ENCODE measurements at places on chromosomes 13 and 19.

GRCh38 chr13:41136396-41137031 lies 3.9 kb upstream of the KBTBD6 start:
- DNase-seq = no peak

DNA sequence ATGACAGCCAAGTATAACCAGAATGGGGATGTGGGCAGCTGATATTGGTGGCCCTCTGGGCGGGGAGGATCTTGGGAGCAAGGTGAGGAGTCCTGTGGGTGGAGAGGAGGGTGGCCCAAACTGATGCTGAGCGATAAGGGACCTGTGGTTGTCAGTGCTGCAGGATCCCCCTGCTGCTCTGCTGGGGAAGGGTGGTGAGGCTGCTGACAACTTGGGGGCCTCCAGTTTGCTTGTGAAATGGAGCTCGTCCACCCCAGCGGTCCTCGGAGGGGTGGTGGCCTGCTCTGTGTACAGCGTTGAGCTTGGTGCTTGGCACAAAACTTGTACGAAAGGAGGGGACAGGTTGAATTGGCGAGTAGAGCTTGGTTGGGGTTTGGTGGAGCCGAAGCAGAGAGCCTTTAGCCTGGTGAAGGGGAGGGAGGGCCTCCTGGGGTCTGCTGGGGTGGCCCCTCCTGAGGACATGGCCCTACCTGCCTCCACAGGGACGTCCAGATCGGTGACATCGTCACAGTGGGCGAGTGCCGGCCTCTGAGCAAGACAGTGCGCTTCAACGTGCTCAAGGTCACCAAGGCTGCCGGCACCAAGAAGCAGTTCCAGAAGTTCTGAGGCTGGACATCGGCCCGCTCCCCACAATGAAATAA lies 2.9 kb downstream of the RPS11 start:
- peak; percentile 30 for DNase-seq

DNA sequence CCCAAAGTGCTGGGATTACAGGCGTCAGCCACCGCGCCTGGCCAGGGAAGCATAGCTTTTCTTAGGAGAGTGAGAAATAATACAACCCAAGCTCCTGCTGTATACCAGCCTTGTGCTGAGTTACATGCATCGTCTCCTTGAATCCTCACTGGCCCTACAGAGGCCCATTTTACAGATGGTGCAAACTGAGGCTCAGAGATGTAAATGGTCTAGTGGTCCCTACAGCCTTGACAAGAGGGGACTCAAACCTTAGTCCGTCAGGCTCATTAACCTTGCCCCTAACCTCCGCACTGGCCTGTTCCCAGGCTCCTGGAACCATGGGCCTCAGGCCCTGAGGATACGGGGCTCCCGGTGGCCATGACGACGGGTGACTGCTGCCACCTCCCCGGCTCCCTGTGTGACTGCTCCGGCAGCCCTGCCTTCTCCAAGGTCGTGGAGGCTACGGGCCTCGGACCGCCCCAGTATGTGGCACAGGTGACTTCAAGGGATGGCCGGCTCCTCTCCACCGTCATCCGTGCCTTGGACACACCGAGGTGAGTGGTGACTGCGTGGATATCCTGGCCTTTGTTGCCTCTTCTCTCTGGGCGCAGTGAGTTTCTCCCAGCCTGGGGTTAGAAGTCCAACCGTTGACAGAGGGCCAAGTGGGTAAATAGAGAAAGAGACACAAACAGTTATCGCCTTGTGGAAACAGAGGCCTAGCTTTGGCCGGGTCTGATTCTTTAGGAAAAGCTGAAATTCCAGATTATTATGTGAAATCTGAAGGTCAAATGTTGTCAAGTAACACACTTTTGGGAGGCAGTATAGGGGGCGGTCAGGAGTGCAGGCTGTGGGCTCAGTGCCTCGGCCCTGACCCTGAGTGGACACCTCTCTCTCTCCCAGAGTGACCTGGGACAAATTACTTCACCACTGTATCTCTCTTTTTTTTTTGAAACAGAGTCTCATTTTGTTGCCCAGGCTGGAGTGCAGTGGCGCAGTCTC lies 8.7 kb downstream of the MARCHF2 start:
- no peak for DNase-seq

DNA sequence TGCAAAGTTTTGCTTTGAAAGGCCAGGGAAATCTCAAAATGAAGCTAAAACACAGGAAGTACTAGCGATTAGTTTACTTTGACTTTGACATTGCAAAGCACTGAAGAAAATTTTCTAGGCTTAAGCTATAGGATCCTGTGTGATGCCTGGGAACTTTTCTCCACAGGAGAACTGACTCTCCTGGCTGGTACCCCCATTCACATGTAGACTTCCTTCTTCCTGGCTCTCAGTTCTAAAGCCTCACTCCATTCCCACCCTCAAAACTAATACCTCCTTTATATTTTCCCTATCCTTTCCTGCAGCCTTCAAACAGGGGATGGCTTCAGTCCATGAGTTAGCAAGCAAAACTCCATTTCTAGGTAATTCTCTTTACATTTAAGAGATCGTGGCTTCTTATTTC lies 189.5 kb downstream of the SLITRK1 start:
- DNase-seq = no peak

- no peak for DNase-seq
These were observed 26.5 kb downstream of the GPR18 start for GRCh38 chr13:99231721-99232120.

DNA sequence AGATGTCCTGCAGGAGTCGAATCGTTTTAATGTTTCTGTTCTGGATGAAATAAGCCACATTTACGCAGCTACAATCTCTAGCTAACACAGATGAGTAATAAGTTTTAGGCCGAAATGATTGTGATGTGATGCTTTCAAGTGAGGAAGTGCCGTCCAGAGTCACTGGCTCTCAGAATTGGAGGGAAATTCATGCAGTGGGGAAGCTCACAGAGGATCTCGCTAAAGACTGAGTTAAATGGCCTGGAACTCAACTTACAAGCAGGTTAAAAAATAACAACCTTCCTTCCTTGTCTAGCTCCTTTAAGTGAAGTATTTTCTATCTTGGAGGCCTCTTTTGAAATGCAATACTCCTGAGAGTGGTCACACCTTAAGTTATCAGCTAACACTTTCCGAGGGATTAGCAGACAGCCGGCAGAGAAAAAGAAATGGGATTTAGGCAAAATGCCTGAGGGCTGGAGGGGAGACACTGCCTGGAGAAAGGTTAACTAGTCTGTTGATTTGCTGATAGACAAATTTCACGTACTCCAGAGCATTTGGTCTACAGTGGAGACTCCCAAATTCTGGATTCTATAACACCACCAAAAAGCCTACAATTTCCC lies 74.2 kb downstream of the IRS2 start:
- no peak for DNase-seq

- no peak for DNase-seq
These were observed 25.0 kb downstream of the ATP8B3 start for GRCh38 chr19:1787116-1787515.

DNA sequence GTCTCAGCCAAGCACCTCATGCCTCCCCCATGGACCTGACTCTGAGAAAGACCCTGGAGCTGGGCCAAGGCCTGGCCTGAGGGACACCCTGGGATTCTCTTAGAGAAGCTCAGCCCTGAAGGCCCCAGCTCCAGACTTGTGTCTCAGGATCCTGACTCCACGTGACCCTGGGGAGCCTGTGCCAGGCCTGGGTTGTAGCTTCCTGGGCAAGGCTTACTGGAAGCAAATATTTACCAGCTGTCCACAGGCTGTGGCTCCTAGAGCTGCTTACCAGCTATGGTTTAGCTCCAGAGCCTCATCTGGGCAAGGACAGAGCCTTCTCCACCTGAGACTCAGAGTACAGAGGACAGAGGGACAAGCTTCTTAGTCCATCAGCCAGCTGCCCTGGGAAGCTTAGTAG lies 61.0 kb upstream of the CEACAM8 start:
- no peak for DNase-seq

GRCh38 chr19:7926727-7927604 lies 1.0 kb upstream of the CTXN1 start:
- no peak for DNase-seq

GRCh38 chr13:99045396-99045795 lies 67.5 kb upstream of the DOCK9 start:
- no peak for DNase-seq

- no peak for DNase-seq
These were observed 234.0 kb downstream of the B3GLCT start for GRCh38 chr13:31433746-31434145.

DNA sequence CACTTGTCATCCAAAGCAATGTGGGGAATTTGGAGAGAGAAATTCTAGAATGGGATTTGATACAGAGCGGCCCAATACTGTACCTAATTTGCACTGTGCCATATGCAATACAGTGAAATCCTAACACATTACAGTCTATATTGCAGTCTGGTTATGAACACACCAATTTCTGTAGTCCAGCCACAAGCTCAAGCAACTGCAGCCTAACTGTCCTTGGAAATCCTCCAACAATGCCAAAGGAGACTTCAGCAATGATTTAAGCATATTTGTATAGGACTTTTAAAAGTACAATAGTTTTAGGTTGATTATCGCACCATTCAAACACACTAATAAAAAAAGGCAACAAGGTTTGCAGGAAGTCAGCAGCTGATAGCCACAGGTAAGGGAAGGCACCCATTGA lies 17.3 kb downstream of the DIAPH3 start:
- DNase-seq = no peak

DNA sequence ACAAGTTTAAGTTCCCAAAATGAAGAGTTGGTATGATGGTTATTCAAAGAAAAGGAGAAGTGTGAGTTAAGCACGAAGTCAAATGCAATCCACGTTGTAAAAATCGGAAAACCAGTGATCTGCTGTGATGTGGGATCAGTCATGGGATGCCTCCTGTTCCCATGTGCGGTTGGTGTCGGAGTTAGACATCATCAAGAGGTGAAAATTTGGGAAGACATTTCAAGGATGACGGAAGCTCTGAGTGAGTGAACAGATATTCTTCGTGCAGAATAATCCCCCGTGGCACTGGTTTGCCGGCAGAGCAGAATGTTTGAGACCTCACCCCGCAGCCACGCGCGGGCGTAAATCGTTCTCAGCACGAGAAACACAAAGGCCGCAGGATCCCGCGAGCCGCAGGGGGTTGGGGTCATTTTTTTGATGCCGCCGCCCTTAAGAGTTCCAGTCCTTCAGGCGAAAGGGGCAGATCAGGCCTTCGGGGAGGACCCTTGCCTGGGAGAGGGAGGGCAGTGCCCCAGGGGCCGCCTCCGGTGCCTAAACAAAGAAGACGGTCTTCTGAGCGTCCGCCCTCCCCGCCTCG lies 13.7 kb upstream of the SOX1 start:
- no peak for DNase-seq

DNA sequence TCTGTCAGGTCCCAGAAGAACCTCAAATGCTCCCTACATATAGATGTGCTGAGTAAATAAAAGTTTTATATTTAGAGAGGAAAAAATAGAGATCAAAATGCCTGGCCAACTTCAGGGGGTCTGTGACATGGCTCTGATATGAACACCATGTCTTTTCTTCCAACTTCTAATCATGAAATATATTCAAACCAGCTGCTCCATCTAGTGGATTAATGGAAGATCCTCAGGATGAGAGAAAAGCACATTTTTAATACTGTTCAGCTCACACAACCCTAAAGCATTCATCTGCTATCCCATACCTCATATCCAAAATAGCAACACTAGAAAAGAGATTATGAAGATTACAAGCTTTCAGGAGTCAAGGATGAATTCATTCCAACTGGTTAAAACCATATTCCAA lies 56.0 kb upstream of the DOCK9 start:
- DNase-seq = no peak

DNA sequence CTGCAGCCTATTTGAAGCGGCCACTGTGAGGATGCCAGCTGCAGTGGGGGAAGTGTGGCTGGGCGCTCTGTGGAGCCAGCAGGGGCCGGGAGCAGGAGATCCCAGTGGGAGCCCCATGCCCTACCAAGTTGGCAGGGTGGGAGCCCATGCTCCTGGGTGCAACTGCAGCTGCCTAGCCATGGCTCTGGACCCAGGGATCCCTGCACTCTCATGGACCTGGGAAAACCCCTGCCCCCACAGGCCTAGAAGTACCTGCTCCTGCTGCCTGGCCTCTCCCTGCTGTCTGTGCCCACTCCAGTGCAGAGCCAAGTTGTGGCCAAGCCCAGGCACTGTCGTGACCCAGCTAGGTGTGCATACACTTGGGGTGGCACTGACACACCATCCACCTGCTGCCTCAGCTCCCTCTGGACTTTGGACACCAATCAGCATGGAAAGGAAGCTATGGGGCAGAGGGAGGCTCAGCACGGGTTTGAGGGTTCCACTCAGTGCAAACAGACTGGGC lies 20.9 kb downstream of the LIG4 start:
- no peak for DNase-seq

DNA sequence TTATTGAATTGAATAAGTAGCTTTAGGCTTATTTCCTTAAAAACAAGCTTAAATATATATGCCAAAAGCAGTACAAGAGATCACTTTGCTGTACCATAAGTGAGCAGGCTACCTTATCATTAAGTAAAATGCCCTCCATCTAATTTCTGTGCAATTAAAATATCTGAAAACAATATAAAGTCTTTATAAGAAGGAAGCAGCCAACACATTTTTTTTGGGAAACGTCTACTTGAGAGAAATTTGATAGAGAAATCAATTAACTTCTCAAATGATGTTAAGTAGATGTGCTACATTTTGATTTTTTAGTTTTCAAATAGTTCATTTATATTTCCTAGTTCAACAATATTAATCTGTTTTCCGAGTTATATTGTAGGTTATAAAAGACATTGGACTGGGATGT lies 52.5 kb downstream of the GPC5 start:
- DNase-seq = no peak

DNA sequence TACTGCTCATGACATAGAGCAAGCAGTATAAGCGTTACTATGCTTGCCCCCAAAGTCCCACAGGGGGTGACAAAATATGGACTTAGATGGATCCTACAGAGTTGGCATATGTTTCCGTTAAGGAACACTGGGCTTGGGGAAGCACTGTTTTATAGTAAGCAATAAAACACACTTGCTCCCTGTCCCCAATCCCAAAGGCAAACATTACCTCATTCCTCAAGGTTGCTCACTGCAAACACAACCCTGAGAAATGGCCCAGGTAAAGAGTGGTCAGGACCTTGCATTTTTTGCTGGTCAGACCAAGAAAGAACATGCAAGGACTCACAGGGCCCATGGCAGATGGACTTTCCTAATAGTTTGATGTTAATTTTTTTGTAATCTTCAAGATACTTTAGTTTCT lies 32.3 kb downstream of the UGGT2 start:
- no peak for DNase-seq

- no peak for DNase-seq
These were observed 792.1 kb upstream of the SPRY2 start for GRCh38 chr13:81133066-81133465.

GRCh38 chr13:73754727-73755292 lies 379.4 kb downstream of the KLF12 start:
- DNase-seq = peak; percentile 56

- DNase-seq = no peak
These were observed 12.4 kb upstream of the CACNG7 start for GRCh38 chr19:53896682-53897081.

GRCh38 chr13:32960626-32961025 lies 55.6 kb upstream of the KL start:
- no peak for DNase-seq

- no peak for DNase-seq
These were observed 2.1 kb downstream of the ZMYM2 start for GRCh38 chr13:19960653-19960976.

GRCh38 chr13:113918981-113919701 lies 54.7 kb downstream of the C13orf46 start:
- DNase-seq = no peak

- peak; percentile 29 for DNase-seq
These were observed 55.0 kb downstream of the LRCH1 start for GRCh38 chr13:46607768-46608564.

Measured in CD4-positive, alpha-beta T cell treated with Interleukin-17A for 4 hours (primary cell).